ENCODE measurements at places on chromosomes 5 and 9.

GRCh38 chr5:109630093-109630492 lies 59.6 kb upstream of the MAN2A1 start:
- no peak for DNase-seq

- DNase-seq = no peak
These were observed 28.7 kb downstream of the CAST start for GRCh38 chr5:96690861-96691260.

GRCh38 chr5:170474489-170475274 lies 29.1 kb upstream of the KCNIP1 start:
- no peak for DNase-seq

DNA sequence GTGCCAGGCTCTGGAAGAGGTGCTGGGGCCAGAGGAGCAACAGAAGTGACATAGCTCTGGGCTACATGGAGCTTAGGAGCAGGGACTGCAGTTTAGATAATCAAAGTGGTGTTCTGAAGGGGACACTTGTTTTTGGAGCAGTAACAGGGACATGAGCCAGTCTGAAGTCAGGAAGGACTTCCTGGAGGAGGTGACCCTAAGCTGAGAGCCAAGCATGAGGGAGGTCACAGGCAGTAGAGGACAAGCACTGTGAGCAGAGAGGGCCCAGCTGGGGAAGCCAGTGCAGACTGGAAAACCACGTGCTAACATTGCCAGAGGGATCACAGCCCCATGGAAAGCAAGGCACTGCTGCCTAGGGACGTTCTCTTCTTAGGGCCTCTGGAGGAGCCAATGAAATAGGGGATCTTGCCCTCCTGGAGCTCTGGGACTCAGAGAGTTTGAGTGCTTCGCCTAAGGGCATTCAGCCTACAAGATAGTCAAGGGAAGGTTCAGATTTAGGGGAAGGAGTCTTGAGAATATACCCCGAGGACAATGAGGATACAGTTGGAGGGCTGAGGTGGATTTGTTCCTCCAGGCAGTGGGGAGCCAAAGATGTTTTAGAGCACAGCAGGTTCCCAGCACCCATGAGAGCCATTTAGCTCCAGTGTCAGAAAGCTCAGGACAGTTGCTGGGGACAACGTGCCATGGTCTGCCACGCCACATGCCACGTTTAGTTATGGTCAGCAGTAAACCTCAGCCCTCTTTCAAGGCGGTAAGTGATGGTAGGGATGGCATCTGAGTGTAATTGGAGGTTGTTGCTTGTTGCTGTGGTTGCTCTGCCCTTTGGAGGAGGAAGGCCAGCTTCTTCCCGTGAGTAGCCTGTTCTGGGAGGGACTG lies 40.5 kb upstream of the SH3PXD2B start:
- DNase-seq = no peak

DNA sequence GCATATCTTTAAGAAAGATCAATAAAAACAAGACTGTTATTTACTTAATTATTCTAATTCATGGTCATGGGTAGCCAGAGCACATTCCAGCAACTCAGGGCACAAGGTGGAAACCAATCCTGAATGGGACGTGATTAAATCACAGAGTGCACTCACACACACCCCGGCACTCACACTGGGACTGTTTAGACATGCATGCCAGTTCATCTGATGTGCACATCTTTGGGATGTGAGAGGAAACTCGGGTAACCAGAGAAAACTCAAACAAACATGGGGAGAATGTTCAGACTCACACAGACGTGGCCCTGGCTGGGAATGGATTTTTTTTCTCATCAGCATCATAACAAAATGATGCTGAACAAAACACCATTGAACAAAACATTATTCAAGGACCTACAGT lies 29.4 kb downstream of the SMAD5 start:
- no peak for DNase-seq

Data from NCI-H1417 (cell line).